ENCODE measurements at places on chromosomes 6 and 20.

DNA sequence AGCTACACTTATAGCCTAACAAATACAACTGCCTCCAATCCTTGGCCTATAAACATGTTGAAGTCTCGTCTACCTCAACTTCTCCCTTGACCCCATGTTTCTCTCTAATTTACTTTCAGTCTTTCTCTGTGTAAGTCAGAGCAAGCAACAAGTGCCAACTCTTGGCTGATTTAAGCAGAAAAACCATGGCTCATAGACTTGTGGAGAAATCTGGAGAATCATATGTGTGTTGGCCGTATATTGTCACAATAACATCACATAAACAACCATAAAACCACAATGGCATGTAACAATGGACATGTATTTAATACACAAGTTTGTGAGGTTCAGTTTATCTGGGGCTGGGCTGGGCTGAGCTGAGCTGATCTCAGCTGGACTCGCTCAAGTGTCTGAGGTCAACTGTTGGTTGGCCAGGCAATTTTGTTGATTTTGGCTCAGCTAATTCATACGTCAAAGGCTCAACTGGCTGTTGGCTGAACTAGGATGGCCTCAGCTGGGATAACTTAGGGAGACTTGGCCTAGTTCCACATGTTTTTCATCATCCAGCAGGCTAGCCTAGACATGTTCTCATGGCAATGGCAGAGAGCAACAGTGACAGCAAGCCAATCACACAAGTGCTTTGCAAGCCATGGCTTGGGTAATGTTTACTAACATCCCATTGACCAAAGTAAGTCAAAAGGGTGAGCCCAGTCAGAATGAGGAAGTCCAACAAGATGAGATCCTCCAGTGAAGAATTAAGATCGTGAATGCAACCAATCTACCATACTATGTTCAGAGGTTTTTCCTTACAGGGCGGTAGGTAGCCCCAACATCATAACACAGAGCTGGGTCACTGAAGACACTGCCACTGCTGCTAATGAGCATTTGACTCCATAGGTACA, 12.9 kb upstream of the TBC1D22B start:
- DNase-seq = no peak

GRCh38 chr6:164528539-164528938, 780.9 kb downstream of the C6orf118 start:
- no peak for DNase-seq

DNA sequence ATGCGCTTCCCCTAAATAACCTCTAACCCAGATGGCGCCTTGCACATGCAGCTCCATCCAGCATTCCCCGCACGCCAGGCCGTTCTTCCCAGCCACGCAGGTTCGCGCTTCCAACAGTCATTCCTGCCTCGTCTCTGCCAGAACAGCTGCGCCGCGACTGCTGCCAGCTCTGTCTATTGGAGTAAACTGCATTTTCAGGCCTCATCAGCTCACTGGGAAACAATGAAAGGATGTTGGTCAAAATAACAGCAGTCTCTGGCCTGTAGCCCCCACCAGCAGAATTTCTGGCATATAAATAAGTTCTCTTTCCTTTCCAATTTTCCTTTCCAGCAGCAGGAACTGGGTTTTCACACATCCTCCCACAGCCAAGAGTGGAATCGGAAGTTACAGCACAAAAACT, 14.6 kb downstream of the NRSN1 start:
- DNase-seq = no peak

- DNase-seq = no peak
Observed at GRCh38 chr6:90765895-90766294, 179.0 kb upstream of the MAP3K7 start.

DNA sequence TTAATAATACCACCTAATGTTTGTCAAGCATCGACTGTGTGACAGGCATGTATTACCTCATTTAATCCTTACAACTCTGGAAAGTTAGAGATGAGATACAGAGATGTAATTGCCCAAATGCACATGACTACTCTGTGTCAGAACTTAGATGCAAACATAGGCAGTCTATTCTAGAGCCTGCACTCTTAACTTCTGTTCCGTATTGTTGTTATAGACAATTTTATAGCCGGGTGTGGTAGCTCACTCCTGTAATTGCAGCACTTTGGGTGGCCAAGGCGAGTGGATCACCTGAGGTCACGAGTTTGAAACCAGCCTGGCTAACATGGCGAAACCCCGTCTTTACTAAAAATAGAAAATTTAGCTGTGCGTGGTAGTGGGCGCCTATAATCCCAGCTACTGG, 15.0 kb downstream of the IFT52 start:
- DNase-seq = no peak

DNA sequence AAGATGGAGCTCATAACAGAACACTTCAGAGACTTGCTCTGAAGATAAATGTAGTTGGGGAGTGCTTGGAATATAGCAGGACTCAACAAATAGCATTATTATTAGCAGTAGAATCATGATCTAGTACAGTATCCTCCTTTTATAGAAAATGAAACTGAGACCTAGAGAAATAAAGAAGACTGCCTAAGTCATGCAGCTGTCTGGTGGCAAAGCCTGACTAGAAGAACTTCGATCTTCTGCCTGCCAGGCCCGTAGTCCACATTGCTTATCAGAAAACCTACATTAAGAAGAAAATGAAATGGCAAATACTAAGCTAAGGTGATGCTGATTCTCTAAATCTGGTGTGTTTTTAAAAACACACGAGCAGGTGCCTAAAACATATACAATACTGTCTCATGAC, 46.4 kb upstream of the DST start:
- DNase-seq = no peak

DNA sequence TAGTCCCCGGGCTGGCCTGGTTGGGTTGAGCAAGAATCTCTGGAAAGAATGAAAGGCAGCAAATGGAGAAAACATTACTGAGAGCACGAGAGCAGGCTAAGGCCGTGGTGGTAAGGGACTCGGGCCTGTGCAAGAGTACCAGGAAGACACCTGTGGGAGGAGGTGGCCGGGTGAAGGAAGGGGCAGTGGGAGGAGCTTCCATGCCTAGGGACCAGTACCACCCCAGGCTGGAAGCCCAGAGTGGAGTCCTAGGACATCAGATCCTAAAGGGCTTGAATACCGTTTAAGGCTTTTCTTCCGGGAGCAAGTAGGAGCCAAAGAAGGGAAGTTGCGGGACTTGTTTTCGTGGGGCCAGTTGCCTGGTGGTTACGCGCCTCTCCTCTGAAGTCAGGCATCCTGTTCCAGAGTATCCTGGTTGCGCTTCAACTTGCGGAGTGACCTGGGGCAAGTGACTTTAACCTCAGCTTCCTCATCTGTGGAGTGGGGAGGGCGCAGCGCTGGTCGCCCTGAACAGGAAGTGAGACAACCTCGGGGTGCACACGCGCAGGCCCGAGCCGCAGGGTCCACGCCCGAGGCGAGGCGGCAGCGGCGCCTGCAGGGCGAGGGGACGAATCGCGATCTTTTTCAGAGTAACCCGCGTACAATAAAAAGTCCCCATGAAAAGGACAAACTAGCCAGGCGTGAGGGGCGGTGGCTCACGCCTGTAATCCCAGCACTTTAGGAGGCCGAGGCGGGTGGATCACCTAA, 1.1 kb upstream of the TPD52L2 start:
- DNase-seq = peak; percentile 65

DNA sequence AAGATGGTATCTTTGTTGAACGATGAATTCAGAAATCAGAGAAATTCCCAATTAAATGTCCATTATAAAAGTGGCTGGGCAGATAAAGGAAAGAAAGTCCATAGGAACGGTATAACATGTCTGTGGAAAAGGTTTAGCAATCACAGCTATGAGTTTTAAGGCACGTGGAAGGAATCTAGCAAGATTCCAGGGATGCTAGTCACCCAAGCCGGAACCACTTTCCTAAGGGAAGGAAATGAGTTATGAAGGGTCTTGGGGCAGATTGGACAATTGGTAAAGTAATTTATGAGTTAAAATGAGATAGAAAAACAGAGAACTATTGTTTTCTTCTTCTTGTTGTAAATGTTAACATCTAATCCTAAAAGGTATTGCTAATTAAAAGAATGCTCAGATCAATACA, 384.8 kb downstream of the ADGRB3 start:
- DNase-seq = no peak

- no peak for DNase-seq
Observed at GRCh38 chr6:146434732-146435390, 108.8 kb upstream of the RAB32 start.

GRCh38 chr20:33865761-33866370, 54.7 kb downstream of the CHMP4B start:
- DNase-seq = no peak

DNA sequence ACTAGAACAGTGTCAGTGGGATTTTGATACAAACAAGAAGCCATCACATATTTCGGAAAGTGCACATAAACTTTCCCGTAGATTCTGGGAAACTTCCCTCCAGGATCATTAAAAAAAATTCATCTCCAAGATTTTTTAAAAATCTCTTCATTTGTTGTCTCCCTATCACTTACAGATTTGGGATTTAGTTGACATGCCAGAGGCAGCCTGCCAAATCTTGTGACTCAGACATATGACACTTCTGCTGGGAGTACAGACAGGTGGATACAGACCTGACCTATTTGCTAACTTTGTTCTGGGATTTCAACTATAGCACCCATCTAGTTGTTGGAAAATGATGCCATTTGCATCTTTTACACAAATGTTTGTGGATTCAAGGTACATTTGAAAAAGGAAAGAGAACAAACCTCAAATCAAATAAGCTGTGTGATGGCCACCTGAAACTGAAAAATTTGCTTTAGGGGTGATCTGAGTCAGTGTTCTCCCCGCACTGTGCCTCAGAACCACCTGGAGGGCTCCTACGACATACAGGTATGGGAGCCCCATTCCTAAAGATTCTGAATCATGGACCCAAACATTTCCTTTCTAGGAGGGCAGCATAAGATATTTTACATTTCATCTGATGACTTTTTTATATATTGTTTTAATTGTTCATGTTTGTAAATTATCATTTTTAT, 21.9 kb upstream of the CD2AP start:
- no peak for DNase-seq

GRCh38 chr20:15236812-15237211, 899.4 kb upstream of the FLRT3 start:
- no peak for DNase-seq

DNA sequence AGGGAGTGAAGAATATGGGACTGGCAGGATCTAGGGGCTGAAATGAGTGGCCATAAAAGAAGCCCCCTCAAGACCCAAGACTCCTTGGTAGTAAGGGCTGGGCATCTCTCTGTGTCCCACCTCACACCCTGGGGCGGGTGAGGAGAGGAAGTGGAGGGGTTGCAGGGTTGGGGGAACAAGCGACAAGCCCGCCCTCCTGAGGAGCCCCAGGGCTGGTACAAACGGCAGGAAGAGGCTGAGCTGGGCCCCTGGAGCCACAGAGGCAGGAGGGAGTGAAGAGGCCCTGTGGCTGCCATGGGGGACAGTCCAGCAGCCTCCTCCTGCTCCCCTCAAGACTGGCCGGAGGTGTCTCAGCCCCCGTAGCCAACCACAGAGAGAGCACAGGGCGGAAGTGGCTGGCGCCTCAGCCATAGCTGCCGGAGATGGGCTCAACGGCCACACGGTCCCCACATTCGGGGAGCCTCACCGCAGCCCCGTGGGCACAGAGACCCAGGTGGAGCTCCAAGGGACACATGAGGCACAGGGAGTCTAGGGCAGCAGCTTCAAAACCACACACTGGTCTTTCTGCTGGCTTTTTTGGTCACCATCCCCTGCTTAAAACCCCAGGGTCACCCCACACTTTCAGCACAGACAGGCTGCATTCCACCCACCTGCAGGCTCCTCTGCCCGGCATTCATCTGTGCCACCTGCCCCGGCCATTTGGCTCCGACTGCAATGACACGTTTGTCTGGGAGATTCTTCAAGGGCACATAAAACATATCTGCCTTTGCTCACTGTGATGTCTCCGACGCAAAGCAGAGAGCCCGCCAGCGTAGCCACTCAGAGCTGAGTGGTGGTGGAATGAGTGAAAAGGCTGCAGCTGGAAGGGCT, 524 bp downstream of the C20orf203 start:
- DNase-seq = no peak

DNA sequence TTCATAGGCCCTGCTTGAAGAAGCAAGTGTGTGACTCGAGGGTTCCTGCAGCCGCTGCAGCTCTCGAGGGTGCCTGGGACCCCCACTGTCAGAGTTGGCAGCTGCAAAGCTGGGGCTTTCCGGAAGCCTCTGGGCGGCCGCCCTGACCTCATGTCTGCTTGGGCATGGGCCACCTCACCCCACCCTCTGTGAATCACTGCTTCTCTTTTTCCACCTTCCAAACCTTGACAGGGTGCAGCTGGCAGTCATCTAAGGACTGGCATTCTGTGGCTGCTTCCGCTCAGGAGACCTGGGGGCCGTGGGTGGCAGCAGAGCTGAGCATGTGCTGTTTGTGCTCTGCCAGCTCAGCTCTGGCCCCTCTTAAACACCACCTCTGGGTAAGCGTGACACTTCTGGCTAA, 32.0 kb downstream of the ERMARD start:
- DNase-seq = no peak

DNA sequence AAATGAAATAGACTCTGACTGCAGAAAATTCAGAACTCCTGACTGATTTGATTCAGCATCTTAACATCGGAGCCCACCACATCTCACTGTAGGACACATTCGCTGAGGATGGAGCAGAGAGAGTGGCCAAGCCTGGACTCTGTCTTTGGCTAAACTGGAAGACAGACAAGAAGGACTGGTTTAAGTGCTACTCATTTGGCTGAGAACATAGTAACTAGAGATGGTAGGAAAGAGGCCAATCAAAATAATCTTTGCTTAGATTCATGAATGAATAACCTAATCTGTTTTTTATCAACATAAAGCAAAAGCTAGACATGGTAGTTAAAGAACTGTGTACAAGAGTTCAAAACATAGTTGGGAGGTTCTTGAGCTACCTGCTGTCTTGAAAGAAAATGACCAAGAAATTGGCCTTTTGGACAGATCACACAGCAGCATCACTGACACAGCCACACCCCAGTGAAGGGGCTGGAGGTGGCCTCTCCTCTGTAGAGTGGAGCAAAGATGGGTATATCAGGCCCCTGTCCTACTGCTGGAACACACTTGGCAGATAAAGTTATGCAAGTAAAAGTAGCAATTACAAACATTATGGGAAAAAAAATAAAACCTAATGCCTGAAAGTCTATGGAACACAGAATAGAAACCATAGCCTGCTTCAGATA, 87.1 kb upstream of the NT5E start:
- no peak for DNase-seq

GRCh38 chr6:79649016-79649415, 17.9 kb downstream of the SH3BGRL2 start:
- DNase-seq = no peak

DNA sequence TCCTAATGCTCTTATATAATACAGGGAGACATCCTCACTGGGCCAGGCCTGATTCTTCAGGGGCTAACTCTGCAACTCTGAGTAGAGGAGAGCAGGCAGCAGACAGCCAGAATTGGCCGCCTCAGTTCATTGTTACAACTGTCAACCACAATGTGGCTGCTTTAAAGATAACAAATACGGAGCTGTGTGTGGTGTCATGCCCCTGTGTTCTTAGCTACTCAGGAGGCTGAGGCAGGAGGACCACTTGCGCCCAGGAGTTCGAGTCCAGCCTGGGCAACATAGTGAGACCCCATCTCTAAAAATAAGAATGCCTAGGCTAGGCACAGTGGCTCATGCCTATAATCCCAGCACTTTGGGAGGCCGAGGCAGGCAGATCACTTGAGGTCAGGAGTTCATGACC, 34.3 kb downstream of the CEP250 start:
- DNase-seq = no peak

GRCh38 chr6:139644821-139645220, 270.4 kb upstream of the CITED2 start:
- no peak for DNase-seq
